ENCODE measurements at places on chromosomes 6 and 20.

DNA sequence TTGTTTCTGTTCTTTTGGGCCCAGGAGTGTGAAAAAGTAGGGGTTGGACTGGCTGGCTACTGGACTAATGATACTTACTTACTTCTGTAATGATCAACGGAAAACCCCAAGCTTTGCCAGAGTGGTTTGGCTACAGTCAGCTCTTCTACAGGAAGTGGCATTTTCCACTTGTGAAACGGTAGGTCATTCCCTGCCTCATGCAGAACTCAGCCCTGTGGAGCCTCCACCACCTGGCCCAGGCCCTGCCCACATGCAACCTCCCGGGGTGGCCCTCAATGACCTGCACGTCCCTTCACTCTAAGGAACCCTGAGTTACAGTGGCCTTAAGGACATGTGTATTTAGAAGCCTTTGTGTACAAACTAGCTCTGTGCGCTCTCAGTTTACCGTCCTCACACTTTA lies 140.4 kb downstream of the DTNBP1 start:
- DNase-seq = no peak

DNA sequence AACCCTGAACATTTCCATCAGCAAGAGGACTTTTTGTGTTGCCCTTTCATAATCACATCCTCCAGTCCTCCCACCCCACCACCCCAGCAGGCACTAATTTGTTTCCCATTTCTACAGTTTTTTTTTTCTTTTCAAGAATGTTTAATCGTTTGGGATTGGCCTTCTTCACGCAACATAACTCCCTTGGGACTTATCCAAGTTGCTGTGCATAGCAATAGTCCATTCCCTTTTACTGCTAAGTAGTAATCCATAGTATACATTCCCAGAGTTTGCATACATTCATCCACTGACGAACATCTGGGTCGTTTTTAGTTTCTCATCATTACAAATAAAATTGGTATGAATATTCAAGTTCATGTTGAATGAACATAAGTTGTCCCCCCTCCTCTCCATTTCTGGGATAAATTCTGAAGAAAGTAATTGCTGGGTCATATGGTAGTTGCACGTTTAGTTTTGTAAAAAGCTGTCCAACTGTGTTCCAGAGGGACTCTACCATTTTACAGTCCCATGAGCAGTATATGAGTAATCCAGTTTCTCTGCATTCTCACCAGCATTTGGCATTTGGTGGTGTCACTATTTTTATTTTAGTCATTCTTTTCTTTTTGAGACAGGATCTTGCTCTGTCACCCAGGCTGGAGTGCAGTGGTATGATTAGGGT lies 90.8 kb downstream of the DOK5 start:
- no peak for DNase-seq

GRCh38 chr20:59342023-59342957 lies 41.9 kb downstream of the EDN3 start:
- no peak for DNase-seq

DNA sequence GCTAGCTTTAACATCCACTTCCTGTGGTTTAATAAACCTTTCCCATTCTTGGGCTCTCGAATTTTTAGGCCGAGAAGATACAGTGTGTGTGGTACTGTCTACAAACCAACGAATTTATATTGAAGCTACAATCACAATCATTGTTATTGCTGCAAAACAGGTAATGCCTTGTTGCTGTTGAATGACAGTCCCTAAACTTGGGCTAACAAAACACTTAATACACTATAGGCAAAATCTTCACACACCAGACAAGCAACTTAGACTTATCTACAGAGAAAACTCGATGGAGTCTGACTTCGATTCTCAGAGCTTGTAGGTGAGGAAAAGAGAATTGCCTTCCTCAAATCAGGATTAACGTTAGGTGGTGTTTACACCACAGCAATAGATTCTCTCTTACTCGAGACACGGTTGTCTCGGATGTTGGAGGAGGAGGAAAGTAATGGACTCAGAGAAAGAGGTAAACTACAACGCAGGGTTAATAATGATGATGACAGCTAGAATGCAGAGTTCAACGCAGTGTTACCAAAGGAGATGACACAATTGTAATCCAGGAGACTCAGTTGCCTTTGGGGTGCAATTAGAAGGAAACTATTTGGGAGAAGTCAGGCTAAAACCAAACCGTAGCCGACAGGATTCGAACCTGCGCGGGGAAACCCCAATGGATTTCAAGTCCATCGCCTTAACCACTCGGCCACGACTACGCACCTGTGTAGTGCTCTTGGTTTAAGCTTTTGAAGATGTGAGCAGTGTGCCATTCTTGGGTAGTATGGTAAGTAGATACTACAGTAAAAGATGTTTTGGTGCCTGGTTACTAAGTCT lies 32.5 kb upstream of the ZNF184 start:
- DNase-seq = peak; percentile 35

GRCh38 chr6:45212976-45213375 lies 115.2 kb upstream of the RUNX2 start:
- no peak for DNase-seq

DNA sequence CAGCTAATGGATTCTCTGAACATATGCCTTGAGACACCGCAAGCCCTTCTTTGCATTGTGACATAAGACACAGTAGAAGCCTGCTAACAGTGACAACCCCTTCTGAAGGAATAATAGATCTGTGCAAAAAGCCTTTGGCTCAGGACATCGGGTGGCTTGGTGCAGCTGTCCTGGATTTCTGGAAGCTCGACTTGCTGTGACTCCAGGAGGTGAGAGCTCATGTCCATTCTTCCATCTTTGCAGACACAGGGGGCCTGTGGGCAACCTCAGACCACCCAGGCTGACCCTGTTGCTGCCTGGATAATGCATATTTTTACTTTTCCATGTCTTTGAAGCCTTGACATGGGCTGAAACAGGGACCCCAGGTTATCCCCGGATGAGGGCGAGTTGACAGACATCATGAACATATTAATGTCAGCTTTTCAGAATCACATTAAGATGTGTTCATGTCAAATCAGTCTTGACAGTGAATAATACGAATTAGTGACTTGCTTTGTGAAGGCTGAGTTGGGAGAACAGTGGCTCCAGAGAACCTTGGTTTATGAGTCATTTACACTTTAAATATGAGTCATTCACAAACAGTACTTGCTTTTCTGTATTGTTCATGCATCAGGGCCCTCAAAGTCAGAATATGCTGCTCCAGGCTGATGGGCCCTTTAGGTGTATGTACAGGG lies 66.8 kb upstream of the IYD start:
- no peak for DNase-seq

GRCh38 chr6:42400061-42400760 lies 51.5 kb downstream of the TRERF1 start:
- no peak for DNase-seq

- no peak for DNase-seq
Measured at GRCh38 chr20:910870-911770, 5.0 kb downstream of the ANGPT4 start.

GRCh38 chr20:53020376-53020775 lies 48.2 kb downstream of the TSHZ2 start:
- no peak for DNase-seq

GRCh38 chr6:53295176-53295575 lies 53.6 kb downstream of the ELOVL5 start:
- no peak for DNase-seq

DNA sequence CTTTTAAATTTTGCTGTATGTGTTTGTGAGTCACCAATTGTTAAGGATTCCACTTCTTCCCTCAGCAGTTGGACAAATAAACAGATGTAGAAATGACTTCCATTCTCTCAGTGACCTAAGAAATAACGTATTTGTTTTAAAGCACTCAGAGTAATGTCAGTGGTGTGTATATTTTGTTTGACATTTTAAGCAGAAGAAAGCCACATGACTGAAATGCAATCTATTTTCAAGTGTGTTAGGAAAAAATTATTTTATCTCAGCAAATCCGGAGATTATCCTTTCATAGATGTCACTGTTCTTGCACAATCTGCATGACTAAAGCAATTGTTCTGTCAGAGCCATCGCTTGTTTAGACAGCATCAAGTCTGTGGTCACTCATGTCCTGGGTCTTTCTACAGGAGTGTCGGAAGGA lies 77.1 kb downstream of the JAG1 start:
- no peak for DNase-seq

DNA sequence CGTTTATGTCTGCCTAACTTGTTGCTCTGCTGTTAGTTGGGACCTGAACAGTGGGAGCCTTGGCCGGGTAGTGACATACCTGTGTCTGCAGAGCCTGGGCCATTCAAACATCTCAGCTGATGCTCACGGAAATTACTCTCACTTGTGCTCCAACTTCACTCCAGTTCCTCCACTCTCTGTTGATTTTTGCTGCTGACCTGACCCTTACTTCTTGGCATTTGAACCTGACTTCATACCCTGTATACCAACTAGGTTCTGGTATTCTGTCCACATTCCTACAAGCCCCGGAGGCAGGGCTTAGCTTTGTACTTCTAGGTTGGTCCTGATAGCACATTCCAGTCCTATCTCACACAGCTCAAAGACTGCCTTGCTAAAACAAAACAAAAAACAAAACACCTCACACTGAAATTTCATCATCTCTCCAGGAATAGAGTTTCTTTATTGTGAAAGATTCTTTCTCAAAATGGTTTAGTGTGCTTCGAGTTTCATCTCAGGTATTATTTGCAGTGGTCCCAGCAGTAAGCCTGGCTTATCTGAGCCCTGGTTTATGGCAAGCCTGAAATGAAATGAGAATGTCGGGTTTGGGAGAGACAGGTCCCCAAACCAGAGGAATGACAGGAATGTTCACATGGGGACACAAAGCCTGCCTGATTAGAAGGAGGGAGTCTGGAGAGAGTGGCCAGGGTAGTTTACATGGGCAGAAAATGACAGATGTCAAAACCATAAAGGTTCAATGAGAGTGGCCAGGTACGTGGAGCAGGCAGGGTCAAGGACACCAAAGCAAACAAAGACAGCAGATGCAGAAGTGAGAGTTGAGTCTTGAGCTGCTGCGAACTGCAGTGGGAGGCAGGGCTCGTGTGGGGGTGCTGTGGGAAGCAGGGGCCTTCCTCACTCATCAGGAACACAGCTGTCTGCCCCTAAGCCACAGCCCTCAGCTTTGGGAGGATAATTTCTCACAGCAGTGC lies 174.2 kb upstream of the HDAC2 start:
- DNase-seq = no peak

DNA sequence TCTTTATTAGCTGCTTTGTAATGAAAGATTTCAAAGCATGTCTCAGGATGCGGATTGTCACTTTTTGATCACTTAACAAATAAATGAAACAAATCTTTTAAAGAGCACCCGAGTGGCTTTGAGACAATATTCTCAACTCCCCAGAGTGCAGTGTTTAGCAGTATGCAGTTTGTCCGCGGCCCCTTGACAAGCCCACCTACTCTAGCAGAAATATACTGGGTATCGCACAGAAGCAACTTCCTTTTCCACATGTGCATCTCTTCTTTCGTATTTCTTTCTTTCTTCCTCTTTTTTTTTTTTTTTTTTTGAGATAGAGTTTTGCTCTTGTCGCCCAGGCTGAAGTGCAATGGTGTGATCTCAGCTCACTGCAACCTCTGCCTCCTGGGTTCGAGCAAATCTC lies 84.5 kb upstream of the FAM184A start:
- DNase-seq = no peak

- DNase-seq = no peak
Measured at GRCh38 chr20:9054176-9054575, 14.7 kb upstream of the PLCB4 start.

DNA sequence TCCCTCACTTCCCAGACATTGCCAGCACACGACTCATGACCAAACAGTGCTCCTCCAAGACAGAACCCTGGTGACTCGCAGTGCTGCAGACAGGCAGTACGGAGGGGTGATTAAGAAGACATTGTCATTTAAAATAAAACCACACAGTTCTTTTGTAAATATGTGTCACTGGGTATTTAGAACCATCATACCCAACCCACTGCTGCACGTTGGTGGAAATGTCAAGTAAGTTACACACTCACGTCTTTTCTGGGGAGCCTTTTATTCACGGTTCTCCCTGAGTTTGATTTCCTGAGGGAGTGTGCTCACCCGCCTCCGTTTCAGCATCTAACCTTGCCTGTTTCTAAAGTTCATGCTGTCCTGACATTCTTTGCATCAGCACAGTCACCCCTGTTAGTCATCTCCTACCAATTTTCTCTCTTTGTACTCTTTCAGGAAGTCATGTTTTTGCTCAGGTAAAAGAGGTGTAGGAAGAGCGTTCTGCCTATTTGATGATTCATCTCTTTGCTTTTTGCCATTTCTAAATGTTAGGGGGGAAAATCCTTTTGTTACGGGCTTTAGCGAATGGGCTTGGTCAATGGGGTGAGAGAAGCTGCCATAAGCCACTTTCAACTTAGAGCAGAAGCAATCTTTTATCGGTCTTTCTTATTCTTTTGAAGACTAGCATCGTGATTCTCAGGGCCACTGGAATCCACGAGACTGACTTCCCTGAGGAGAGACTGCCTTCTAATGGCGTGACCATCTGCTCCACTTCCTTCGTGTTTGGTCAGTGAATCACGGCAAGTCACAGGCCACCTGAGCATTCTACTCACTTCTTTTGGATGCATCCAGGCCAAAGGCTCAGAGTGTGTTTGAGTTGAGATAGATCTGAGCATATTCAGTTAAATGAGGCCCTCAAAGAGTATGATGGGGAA lies 512.8 kb upstream of the JARID2 start:
- no peak for DNase-seq

DNA sequence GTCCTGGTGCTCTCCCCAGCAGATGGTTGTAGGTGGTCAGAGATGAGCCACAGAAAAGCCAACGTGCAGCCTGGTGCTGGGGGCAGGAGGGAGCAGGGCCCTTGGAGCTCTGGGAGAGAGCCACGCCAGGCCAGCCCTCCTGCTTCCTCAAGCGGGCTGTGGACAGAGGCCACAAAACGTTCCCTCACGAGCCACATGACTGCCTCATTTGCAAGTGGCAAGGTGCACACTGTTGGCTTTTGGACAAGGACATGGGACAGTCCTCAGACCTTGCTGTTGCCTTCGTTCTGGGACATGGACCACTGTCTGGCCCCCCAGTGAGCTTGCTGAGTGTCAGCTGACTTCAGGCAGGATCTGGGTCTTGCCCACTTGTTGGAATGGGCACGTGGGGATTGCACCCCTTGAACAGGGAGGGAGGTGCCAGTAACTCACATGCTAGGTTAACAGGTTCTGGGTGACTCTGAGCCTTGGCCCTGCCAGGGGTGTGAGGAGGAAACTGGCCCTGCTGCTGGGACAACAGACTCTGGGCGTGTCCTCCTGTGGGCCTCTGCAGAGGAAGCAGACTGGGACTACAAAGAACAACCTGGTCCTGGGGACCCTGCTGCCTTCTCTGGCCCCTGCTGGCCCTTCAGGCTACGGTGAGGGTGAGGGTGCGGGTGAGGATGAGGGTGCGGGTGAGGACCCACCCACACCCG lies 2.6 kb downstream of the SLCO4A1 start:
- no peak for DNase-seq

GRCh38 chr20:13396022-13396421 lies 174.9 kb downstream of the ISM1 start:
- no peak for DNase-seq

All from stimulated activated CD4-positive, alpha-beta T cell treated with anti-CD3 and anti-CD28 coated beads, Interleukin-12 subunit alpha, Interleukin-12 subunit beta, amount 100 ng/mL, for 24 hours (primary cell).